ENCODE measurements at places on chromosomes 12 and 14. TPM values are rescaled to one million over a fixed set of nuclear protein-coding genes. Genes with fewer than 3 reads are reported as not detected.
A peak's percentile ranks its signal among the peaks of the same experiment; 100 is the strongest.

OTOGL gene
- 0.23 TPM for total RNA-seq

GPR162 gene
- total RNA-seq: 3.1 TPM

- no peak for DNase-seq
- H3K27ac ChIP-seq: no peak overlapping the region
- H3K4me1 ChIP-seq: peaks cover 36% of the 10 kb centered on the region
Measured at GRCh38 chr12:19484738-19485137, 45.4 kb downstream of the AEBP2 start.

GRCh38 chr14:98278800-98279199, 993.2 kb downstream of the BCL11B start:
- no peak overlapping the region for H3K4me3 ChIP-seq
- no peaks in the 10 kb centered on the region for H3K4me1 ChIP-seq
- no peaks in the 10 kb centered on the region for H3K36me3 ChIP-seq
- H3K27me3 ChIP-seq: no peaks in the 10 kb centered on the region
- H3K27ac ChIP-seq: no peak overlapping the region

DNA sequence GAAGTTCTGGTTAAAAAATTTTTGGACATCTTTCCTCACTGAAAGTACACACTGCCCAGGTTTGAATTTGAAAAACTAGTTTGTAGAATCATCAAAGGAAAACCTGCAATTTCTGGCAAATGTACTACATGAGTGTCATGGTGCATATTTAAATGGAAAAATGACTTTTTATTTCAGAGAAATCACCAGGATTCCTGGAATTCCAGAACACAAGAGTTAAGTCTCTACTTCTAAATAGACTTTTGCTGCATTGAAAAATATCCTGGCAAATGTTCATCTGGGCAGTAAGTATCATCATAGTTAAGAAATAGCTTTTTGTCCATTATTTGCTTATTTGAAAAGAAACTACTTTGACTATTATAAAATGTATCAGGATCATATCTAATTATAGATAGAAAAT, 275.1 kb downstream of the PRKD1 start:
- H3K4me3 ChIP-seq: no peak overlapping the region
- no peaks in the 10 kb centered on the region for H3K27me3 ChIP-seq
- H3K4me1 ChIP-seq: peaks cover 17% of the 10 kb centered on the region
- no peak overlapping the region for H3K27ac ChIP-seq
- H3K36me3 ChIP-seq: peaks cover 29% of the 10 kb centered on the region
- DNase-seq: peak; percentile 2

DNA sequence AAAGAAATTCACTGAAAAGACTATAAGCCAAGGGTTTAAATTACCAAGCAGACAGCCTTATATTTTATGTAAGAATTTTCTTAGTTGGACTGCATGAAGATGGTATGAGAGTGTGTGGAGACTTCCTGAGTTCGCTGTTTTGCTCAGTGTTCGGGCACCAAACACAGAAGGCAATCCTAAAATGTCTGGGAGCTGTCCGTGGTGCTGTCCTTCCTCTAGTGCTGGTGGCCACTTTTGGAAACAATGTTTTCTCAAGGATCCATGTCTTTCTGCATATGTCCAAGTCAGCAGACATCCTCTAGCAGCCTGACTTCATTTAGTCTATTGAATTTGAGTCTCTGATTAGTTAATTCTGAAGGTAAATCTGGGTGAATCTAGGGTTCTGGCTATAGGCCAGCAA, 135.8 kb downstream of the SLC8A3 start:
- no peak overlapping the region for H3K4me3 ChIP-seq
- H3K36me3 ChIP-seq: no peaks in the 10 kb centered on the region
- no peak overlapping the region for H3K27ac ChIP-seq
- no peaks in the 10 kb centered on the region for H3K4me1 ChIP-seq
- peaks cover 3% of the 10 kb centered on the region for H3K27me3 ChIP-seq

GRCh38 chr14:89603938-89604480, 187.0 kb upstream of the FOXN3 start:
- H3K36me3 ChIP-seq: peaks cover 45% of the 10 kb centered on the region
- H3K4me1 ChIP-seq: peaks cover 49% of the 10 kb centered on the region

GRCh38 chr12:47963340-47964040, at the start of gene TMEM106C:
Gene TMEM106C, plus strand, starts transcription at chr12:47963596. Its CDS starts 641 bp downstream, at chr12:47964237.
- peaks cover 8% of the 10 kb centered on the region for H3K27me3 ChIP-seq
- peaks cover 59% of the 10 kb centered on the region for H3K4me1 ChIP-seq
- H3K4me3 ChIP-seq: peak within 1 kb of the TSS; percentile 100
- peak; percentile 77 for DNase-seq
- H3K27ac ChIP-seq: peak within 1 kb of the TSS; percentile 60

GRCh38 chr14:81589381-81590065, 55.9 kb upstream of the SEL1L start:
- DNase-seq: no peak
- no peaks in the 10 kb centered on the region for H3K27me3 ChIP-seq
- no peak overlapping the region for H3K4me3 ChIP-seq
- H3K27ac ChIP-seq: no peak overlapping the region
- H3K4me1 ChIP-seq: no peaks in the 10 kb centered on the region

GRCh38 chr12:18861287-18861858, 123.5 kb downstream of the CAPZA3 start:
- DNase-seq: no peak
- peaks cover 2% of the 10 kb centered on the region for H3K27me3 ChIP-seq
- no peak overlapping the region for H3K4me3 ChIP-seq
- no peaks in the 10 kb centered on the region for H3K36me3 ChIP-seq
- no peak overlapping the region for H3K27ac ChIP-seq

DNA sequence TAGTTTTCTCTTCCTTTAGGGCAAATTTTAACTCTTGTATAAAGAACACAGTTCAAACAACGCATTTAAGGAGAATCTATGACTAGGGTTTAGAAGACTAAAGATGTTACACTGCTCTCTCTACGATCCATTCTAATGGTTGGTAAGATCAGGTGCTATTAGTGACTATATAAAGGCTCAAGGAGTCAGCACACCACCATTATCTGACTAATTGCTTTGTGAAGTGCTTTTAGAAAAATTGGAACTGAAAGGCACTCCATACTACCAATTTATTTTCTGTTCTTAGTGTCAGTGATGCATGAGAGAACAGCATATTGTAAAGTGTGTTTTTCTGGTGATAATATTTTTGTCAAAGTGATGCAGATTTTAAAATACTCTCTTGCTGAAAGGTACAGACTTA, 136.8 kb downstream of the SYT1 start:
- H3K27ac ChIP-seq: no peak overlapping the region
- H3K4me1 ChIP-seq: no peaks in the 10 kb centered on the region
- H3K36me3 ChIP-seq: no peaks in the 10 kb centered on the region
